ENCODE measurements at places on chromosomes 4 and X.

GRCh38 chrX:131988236-131988635, 34.9 kb upstream of the STK26 start:
- DNase-seq, result no peak

DNA sequence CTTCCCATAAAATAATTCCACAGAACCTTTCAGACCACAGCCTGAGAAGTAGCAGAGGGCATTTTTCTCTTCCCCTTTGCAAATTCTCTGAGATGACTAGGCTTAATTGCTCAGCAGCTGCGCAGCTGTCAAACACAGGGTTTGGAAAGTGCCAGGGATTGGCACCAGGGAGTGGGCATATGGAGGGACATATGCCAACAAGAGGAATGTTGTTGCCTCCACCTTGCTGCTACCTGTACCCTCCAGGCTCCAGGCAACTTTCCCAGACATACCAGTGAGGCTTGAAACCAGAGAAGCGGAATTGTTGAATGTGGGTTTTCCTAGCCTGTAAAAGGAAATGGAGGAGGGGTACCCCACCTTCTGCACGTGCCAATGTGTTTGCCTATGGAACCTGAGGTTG, 256.2 kb upstream of the GPR101 start:
- DNase-seq, result no peak

DNA sequence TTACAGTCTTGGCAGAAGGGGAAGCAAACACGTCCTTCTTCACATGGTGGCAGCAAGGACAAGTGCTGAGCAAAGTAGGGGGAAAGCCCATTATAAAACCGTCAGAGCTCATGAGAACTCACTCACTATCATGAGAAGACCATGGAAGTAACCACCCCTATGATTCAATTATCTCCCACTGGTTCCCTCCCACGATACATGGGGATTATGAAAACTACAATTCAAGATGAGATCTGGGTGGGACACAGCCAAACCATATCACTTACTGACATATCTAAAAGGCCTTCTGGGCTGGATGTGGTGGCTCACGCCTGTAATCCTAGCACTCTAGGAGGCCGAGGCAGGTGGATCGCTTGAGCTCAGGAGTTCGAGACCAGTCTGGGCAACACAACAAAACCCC, 117.1 kb upstream of the USP9X start:
- DNase-seq, result no peak

DNA sequence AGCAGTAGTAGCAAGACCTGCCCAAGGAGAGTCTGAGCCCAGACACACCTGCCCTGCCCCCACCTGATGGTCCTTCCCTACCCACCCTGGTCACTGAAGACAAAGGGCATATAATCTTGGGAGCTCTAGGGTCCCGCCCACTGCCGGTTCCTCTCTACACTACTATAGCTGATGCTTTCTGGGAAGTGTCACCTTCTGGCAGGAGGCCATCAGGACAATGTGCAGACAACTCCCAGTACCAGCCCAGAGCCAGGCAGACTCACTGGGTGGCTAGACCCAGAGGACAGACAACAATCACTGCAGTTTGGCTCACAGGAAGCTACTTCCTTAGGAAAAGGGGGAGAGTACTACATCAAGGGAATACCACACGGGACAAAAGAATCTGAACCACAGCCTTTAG, 312.7 kb downstream of the SPRY1 start:
- no peak for DNase-seq

DNA sequence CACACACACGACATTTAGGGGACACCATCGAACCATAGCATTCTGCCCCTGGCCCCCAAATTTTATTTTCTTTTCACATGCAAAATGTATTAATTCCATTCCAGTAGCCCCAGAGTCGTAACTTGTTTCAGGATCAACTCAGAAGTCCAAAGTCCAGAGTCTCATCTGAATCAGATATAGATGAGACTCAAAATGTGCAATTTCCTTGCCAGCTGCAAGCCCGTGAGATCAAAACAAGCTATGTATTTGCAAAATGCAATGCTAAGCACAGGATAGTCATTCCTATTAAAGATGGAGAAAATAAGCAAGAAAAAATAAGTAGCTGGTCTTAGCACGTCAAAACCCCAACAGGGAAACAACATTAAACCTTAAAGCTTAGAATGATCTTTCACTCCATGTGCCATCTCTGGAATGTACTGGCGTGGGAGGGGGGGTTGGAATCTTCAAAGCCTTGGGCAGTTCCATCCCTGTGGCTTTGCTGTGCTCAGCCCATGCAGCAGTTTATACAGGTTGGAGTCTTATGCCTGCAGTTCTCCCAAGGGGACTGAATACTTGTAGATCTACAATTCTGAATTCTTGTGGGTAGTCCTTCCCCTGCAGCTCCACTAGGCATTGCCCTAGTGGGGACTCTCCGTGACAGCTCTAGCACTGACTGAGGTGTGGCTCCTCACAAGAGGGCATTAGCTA, 47.7 kb upstream of the SYTL5 start:
- no peak for DNase-seq

DNA sequence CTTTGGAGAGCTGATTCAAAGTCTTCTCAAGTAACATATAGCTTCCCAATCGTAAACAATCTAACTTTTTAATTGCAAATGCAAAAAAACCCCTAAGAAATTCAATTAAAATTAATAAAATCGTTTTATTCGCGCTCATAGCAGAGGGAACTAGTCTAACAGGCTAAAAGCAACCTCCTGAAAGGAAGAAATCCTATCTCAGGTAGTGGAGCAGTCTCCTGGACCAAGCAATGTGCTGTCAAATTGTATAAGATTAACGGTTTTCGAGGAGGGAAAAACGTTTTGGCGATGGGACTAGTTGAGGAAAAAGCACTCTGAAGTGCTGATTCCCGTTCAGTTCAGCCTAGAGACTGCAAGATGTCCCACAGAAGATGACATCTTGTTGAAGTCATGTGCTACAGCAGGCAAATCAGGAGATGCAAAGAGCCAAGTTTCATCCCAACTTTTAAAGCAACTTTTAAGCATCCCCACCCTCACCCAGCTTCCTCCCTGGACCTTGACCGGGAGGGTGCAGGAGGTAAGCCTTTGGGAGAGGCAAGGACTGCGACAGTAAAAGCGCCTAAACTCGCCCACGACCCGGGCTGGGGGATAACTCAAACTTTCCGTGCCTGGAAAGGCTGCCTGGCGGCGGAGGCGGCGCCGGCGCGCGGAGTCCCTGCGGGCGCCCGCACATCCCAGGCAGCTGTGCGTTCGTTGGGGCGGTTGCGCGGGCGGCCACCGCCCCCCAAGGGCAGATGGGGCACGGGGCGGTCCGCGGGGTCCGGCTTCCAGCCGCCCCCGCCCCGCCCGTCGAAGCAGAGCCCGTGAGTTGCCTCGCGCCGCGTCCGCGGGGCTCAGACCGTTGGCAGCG, 784 bp downstream of the MAP7D3 start:
- DNase-seq, result peak; percentile 42

DNA sequence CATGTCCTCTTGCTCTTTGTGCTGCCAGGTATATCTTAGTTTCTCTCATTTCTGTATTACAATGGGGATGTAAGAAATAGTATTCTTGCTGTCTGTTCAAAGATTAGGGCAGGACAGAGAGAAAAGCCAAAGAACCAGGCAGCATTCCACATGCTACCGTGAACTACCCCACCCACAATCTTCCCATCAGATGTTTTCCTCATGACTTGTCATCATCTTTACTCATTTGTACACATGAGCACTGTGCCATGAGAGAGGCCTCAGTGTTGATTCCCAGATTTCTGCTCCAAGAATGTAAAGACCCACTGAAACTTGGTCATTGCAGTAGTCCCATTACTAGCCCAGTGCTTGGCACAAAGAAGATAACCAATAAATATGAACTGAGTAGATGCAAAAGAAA, 354.6 kb upstream of the RASGEF1B start:
- no peak for DNase-seq

DNA sequence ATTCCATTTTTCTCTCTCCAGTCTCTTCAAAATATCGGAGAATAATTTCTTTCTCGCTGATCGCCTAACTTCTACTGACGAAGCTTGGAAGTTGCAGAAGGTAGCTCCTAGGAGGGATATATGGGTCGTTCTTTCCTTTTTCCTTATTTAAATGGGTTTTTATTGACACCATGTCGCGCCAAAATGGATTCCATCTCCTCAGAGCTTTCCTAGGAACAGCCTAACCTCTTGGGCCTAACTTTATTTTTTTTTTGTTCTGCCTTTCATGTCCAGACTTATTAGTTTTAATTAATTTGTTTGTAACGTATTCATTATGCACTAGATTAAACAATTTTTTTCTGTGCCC, 359.4 kb upstream of the ZCCHC13 start:
- no peak for DNase-seq

DNA sequence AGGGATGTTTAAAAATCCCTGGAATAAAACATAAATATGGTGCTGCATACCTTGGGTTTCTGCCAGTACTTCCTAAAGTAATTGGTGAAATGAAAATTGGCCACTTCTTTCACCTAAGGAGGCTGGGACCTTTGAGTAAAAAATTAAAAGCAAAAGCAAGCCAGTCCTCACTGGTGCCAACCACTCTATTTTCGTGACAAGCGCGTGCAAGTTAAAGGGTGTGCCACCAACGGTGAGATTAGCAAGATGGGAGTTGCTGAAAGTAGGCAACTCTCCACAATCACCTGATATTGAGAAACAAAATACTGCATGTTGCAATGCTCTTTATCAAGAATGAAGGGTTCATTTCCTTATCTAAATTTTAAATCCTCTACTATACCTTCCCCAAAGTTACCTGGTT, 19.7 kb upstream of the RTL9 start:
- DNase-seq, result no peak

- DNase-seq, result peak; percentile 50
These were observed 41.5 kb upstream of the CYP4V2 start for GRCh38 chr4:186149872-186150271.

Data from activated naive CD4-positive, alpha-beta T cell treated with anti-CD3 and anti-CD28 coated beads for 36 hours (primary cell).